ENCODE measurements at places on chromosomes 11 and 22. TPM values are rescaled to one million over a fixed set of nuclear protein-coding genes. Genes with fewer than 3 reads are reported as not detected.

OR10A2 gene
- not detected for total RNA-seq

P4HA3 gene
- 1.4 TPM for total RNA-seq

OR6T1 gene
- total RNA-seq, result not detected

LRRC32 gene
- total RNA-seq, result not detected

FBLN1 gene
- 135 TPM for total RNA-seq

TBX1 gene
- total RNA-seq, result not detected

MRPL21 gene
- 66.3 TPM for total RNA-seq

MMP8 gene
- not detected for total RNA-seq

CARD18 gene
- total RNA-seq, result 3.5 TPM

BIK gene
- 5.5 TPM for total RNA-seq

SCN4B gene
- total RNA-seq, result 11.5 TPM

OVCH2 gene
- total RNA-seq, result 9.0 TPM

LRRC10B gene
- under 0.01 TPM for total RNA-seq

RAPSN gene
- total RNA-seq, result 0.99 TPM

CLNS1A gene
- total RNA-seq, result 112 TPM

RCOR2 gene
- not detected for total RNA-seq

ZC3H7B gene
- 30.0 TPM for total RNA-seq

CFAP300 gene
- 6.4 TPM for total RNA-seq

HOATZ gene
- total RNA-seq, result not detected

FDXACB1 gene
- 2.3 TPM for total RNA-seq

OR51I1 gene
- total RNA-seq, result not detected

PHOX2A gene
- not detected for total RNA-seq

PIWIL4 gene
- total RNA-seq, result 0.33 TPM

VPS51 gene
- 125 TPM for total RNA-seq

CATSPER1 gene
- total RNA-seq, result 0.61 TPM

NOX4 gene
- 1.4 TPM for total RNA-seq

CYB5R2 gene
- total RNA-seq, result 11.3 TPM

RASD2 gene
- total RNA-seq, result 24.2 TPM

SRPRA gene
- 147 TPM for total RNA-seq

FOLH1 gene
- 0.33 TPM for total RNA-seq

OR8G5 gene
- total RNA-seq, result not detected

OR52E8 gene
- total RNA-seq, result not detected

POU2AF1 gene
- 0.53 TPM for total RNA-seq

RIMBP3B gene
- not detected for total RNA-seq

OR8D1 gene
- total RNA-seq, result not detected

GRK3 gene
- total RNA-seq, result 12.8 TPM

KRTAP5-10 gene
- total RNA-seq, result not detected

LAYN gene
- total RNA-seq, result 0.37 TPM

P2RY2 gene
- 7.8 TPM for total RNA-seq

MYBPC3 gene
- total RNA-seq, result not detected

CD59 gene
- total RNA-seq, result 1,326 TPM

All from mammary epithelial cell (primary cell).